NCI-H2081 (cell line): ENCODE measurements at places on chromosomes 1 and 21.

GRCh38 chr1:161298116-161298515 is 11.7 kb downstream of the MPZ start:
- DNase-seq = no peak

- DNase-seq = no peak
These were observed 58.9 kb upstream of the COL6A1 start for GRCh38 chr21:45922648-45923047.

DNA sequence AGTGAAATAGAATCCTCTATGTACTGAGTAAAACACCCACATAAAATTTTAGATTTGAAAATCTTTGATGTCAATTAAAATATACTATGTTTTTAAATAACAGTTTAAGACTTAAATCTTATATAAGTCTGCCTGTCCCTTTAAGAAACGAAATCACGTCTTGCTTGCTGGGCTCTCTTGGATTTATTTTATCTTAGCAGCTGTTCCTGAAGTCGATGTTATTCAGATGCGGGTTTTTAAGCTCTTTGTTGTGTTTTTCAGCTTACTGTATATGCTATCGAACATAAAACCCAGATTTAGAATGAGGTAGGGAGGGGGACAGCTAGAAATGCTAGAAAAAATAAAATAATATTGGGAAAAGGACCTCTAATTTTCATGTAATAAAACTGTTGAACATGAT is 11.1 kb upstream of the SSX2IP start:
- DNase-seq = no peak

- no peak for DNase-seq
These were observed 138.6 kb upstream of the EDN2 start for GRCh38 chr1:41622859-41623732.
